ENCODE measurements at places on chromosomes 3 and 15.

DNA sequence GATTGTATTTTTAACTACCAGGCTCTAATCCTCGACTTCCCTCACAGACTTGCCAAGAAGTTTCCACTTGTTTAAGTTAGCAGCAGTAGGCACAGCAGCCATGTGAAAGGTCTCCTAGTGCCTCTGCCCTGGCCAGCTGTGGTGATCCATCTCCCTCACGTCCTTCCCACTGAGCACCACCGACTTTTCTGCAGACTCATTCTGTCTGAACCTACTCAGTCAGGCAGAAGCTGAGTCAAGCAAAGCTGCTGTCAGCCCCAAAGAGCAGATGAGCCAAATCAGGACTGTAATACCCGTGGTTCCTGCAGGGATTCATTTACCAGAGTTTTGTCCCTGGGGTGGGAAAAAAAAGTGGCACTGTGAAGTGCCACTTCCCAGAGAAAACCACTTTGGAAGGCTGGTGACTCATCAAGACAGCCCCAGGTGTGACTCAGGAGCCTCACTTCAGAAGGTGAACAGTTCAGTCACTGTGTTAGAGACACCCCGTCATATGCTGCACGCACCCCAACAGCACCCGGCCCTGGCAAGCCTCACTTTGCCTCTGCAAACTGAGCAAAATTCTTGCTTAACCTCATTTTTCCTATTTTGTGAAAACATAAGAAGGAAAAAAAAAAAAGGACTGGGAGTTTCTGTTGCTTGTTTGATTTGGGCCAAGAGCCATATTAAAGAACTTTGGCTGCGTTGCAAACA is 76.0 kb downstream of the WWTR1 start:
- no peak for DNase-seq

DNA sequence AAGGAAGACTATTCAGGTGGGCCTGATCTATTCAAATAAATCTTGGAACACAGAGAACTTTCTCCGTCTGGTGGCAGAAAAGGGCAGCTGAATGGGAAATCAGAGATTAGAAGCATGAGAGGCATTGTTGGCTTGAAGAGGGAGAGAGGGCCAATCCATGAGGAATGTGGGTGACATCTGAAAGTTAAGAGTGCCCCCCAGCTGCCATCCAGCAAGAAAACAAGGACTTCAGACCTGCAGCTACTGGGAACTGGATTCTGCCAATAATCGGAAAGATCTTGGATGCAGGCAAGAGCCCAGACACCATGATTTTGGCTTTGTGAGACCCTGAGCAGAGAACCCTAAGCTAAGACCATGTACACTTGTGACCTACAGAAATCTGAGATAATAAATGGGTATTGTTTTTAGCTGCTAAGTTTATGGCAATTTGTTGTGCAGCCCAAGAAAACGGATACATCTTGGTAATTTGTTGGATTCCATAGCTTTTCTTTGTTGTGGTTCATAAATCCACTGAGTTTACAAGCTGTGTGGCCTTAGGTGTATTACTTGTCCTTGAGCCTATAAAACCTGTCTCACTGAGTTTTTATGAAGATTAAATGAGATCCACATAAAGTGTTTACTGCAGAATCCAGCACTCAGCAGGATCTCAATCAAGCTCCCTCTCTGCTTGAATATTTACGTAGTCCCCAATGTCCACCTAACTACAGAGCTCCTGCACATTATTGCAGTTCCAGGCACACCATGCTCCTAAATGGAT is 82.1 kb upstream of the PRTG start:
- DNase-seq, result peak; percentile 19

- no peak for DNase-seq
These were observed 462.2 kb upstream of the PROK2 start for GRCh38 chr3:72247126-72247525.

DNA sequence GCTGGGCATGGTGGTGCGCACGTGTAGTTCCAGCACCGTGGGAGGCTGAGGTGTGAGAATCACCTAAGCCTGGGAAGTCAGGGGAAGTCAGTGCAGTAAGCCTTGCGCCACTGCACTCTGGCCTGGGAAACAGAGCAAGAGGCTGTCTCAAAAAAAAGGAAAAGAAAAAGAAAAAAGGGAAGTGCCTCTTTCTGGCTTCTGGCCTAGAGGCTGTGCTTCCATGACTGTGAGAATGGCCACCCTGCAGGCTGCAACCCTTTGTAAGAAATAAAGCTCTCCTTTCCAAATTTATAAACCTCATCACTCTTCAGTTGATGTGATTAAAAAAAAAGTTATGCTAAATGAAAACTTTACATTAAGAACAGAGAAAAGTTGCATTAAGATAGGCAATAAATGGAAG is 774.3 kb downstream of the TUSC7 start:
- no peak for DNase-seq

DNA sequence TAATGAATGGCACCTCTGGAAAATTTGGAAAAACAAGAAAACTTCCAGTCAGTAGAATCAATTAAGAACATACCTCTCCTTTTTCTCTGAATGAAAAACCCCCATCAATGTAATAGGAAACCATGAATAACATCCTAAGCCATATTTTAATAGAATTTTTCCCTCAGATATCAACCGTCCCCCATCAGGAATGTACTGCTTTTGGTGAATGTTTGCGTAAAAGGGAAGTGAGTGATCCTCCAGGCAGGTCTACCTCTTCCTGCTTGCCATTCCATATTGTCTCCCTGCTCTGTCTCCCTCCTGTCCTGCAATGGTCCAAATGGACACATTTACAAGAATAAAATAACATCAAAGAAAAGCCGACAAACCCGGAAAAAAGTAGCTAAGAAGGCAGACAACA is 30.8 kb downstream of the LAMP3 start:
- no peak for DNase-seq

GRCh38 chr3:196463804-196464203 is 31.6 kb upstream of the UBXN7 start:
- DNase-seq, result no peak

- no peak for DNase-seq
These were observed 17.8 kb upstream of the IREB2 start for GRCh38 chr15:78420220-78420619.

DNA sequence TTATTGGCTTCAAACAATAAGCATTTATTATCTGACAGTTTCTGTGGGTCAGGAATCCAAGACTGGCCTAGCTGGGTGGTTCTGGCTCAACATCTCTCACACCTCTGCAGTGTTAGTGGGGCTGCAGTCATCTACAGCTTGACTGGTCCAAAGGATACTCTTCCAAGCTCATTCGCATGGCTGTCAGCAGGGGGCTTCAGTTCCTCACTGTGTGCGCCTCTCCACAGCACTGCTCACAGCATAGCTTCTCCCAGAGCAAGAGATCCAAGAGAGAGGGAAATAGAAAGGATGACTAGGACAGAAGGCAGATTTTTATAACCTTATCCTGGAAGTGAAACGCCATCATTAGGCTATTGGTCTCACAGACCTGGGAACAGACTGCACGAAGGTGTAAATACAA is 64.2 kb downstream of the MAGI1 start:
- DNase-seq, result no peak

DNA sequence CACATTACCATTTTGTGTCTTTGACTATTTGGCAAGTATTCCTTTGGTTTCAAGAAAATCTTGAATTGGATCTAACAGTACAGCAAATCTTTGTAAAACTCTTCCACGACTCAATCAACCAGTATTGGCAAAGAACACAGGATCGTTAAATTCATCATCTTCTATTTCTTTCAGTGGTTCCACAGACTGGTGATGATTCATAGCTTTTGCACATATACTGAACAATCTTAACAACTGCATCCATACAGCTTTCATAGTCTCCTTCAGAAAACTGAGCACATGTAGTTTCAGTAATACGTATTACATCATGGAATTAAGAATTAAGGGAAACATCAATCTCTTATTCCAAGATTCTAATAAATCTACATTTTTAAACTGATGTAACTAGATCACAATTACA is 91.6 kb upstream of the LIPC start:
- DNase-seq, result no peak

GRCh38 chr3:160331127-160331937 is 67.7 kb downstream of the IFT80 start:
- DNase-seq, result peak; percentile 1

GRCh38 chr15:58549013-58549784 is 117.4 kb downstream of the LIPC start:
- DNase-seq, result no peak

GRCh38 chr3:39284457-39284881 is 4.6 kb upstream of the CX3CR1 start:
- DNase-seq, result no peak

- DNase-seq, result no peak
These were observed 232.6 kb upstream of the LRTM1 start for GRCh38 chr3:55160241-55160983.

DNA sequence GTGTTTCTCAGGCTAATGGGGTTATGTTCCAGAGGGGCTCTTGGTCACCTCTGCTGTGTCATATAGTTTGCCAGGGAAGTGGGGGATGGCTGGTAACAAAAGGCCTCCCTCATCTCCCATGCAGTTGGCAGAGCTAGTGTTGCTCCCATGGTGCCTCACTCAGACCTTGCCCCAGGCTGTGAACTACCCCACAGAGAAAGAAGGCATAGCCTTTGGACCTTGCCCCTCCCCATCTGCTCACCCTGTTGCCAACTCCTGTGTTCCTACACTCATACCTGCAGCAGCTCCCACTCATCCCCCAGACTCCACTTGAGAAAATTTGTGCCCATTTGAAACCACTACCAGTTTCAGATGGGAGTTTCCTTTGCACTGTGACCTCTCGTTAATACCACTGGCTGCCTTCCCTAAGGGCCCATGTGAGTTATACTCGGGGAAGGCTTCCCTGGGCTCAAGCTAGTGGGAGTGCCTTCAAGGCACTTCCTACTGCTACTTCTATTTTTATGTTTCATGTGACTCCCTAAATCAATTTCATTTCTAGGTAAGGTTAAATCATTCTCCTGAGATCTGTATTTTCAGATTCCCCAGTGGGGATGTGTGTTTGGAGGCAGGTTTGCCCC is 25.3 kb upstream of the COPB2 start:
- DNase-seq, result no peak

DNA sequence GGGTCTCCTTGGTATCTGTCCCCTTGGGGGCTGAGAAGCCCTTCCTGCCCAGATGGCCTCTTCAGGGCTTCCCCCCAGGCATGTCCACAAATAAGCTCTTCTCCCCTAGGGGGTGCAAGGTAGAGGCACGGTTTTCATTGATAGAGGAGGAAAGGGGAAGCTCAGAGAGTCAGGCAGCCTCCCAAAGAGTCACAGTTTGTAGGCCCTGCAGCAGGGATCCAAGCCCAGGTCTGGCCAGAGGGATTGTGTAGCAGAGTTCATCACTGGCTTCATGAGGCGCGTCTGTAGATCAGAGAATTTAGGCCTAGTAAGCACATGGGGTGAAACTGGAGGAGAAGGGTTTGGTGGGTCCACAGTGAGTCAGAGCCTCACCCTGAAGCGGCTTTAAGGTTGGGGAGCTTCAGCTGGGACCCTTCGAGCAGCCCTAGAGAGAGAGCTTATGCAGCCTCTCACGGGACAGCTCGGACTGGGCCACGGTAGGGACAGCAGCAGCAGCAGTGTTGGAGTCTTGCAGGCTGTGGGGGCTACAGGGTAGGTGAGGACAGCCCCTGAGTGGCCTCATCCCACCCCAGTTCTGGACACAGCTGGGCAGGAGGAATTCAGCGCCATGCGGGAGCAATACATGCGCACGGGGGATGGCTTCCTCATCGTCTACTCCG is 37.5 kb upstream of the ESYT3 start:
- DNase-seq, result no peak

DNA sequence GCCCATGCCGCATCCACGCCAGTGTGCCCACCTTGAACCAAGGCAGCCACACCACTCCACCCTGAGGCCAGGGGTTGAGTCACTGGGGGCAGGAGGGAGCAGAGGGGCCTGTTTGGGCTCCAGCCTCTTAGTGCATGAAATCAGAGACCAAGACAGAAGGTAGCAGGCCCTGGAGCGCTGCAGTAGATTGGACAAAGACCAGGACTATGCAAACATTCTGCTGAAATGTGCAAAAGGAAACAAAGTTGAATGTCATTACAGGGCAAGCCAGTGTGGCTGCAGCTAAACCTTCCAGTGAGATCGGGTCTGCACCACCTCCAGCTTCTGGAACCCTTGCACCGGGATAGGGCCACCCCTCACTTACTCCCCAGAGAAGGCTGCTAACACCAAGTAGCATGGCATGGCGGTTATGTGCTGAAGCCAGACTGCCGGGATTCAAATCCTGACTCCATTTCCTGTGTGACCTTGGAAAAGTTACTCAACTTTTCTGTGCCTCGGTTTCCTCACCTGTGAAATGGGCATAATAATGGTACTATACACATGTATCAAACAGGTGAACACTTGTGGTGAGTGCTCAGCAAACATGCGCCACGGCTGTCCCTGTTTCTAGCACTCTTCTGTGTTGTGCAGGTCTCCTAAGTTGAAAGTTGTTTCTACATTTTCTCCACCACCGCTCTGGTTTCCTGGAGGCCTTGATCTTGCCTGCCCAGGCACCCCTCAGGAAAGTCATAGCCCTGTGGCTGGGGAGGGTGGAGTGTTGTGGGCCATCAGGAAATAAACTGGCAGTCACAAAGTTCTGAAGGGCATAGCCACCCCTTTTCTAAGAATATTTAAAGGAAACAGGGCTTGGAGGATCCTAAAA is 25.0 kb upstream of the GP9 start:
- no peak for DNase-seq

DNA sequence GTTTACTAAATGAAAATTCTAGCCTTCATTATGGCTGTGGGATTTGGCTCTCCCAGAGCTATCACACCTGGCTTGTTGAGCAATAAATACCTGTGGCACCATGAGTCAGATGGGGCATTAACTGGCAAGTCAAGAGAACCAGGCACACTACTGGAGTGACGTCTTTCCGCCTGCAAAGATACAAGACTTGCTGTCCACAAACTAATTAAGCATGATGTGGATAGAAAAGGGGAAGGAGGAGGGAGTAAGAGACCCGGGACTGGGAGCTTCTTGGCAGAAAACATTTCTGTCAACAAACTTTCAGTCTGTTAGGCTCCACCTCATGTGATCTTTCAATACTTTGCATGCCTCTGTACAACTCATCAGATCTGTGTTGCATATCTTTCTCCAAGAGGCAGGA is 56.5 kb downstream of the CLDN1 start:
- DNase-seq, result no peak

- no peak for DNase-seq
These were observed 523.2 kb downstream of the SOX2 start for GRCh38 chr3:182234881-182235280.

GRCh38 chr3:109809513-109809912 is 472.2 kb upstream of the DPPA4 start:
- DNase-seq, result no peak

GRCh38 chr3:177679568-177680471 is 482.5 kb upstream of the TBL1XR1 start:
- DNase-seq, result no peak

DNA sequence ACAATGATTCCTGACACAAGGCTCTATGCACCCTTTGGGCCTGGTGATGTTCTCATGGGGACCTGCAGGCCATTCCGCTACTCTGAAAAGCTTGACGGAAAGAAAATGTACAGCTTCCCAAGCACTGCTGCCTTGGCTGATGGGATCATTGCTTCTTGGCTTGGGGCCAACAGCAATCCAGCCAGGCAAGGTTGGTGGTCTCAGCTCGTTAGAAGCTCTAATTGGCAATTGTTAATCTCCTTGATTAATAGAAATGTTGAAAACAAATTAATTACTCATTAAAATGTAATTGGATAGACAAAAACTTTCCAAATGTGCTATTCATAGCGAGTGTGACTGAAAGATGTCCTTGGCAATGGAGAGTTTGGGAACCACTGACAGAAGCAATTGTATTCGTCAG is 16.3 kb upstream of the MYZAP start:
- DNase-seq, result no peak

- no peak for DNase-seq
These were observed 3.7 kb upstream of the SLCO2A1 start for GRCh38 chr3:134033315-134033996.

- DNase-seq, result no peak
These were observed 114.3 kb upstream of the UBE2E1 start for GRCh38 chr3:23691357-23691895.

GRCh38 chr3:125213946-125214542 is 1.5 kb upstream of the SLC12A8 start:
- DNase-seq, result no peak
